ENCODE measurements at places on chromosomes 2 and 18. TPM values are rescaled to one million over a fixed set of nuclear protein-coding genes. Genes with fewer than 3 reads are reported as not detected.
A peak's percentile ranks its signal among the peaks of the same experiment; 100 is the strongest.

DNA sequence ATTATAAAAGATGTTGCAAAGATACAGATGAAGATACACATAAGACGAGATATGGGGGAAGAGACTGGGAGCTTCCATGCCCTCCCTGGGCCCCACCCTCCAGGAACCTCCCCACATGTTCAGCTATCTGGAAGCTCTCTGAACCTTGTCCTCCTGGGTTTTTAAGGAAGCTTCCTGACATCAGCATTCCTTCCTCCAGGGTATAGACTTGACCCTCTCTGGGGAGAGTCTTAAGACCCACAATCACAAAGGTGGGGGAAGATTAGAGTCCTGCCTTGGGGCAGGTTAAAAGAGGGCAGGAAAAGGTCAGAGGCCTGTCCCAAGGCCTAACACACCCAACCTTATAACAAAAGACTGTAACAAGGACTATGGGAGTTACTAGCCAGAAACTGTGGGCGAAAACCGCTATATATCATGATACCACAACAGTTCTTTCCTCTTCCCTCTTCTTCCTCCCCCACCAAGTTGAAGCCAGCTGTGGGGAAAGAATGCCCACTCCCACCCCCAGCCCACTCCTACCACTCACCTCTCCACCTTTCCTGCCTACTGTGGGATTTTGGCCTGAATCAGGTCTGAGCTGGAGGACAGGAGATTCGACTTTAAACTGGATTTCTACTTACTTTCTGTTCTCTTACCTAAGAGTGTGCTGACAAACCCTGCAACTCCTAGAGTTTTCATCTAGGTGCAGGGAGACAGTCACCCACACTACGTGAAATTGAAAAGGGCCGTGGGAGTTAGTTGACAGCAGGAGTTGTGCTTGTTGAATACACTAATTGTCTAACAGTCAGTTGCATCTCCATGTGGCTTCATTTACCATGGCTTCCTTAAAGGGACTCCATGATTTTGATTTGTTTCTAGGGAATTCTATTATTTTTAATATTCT is 105.0 kb downstream of the LAMA3 start:
- no peaks in the 10 kb centered on the region for H3K36me3 ChIP-seq
- H3K4me1 ChIP-seq = no peaks in the 10 kb centered on the region
- no peaks in the 10 kb centered on the region for H3K27me3 ChIP-seq
- H3K27ac ChIP-seq = no peak overlapping the region
- H3K4me3 ChIP-seq = no peak overlapping the region

GRCh38 chr2:234044157-234044556 is 6.3 kb upstream of the SPP2 start:
- H3K27me3 ChIP-seq = peaks cover 13% of the 10 kb centered on the region
- no peaks in the 10 kb centered on the region for H3K36me3 ChIP-seq
- H3K27ac ChIP-seq = no peak overlapping the region
- no peaks in the 10 kb centered on the region for H3K4me1 ChIP-seq
- no peak overlapping the region for H3K4me3 ChIP-seq

The FOXI3 gene
- total RNA-seq = not detected

- no peak for DNase-seq
- peaks cover 37% of the 10 kb centered on the region for H3K27me3 ChIP-seq
- H3K4me3 ChIP-seq = no peak overlapping the region
- no peaks in the 10 kb centered on the region for H3K36me3 ChIP-seq
These were observed 303.5 kb downstream of the CDCA7 start for GRCh38 chr2:173657996-173658717.

- no peak overlapping the region for H3K4me3 ChIP-seq
- no peak for DNase-seq
- peaks cover 24% of the 10 kb centered on the region for H3K27me3 ChIP-seq
- H3K36me3 ChIP-seq = no peaks in the 10 kb centered on the region
These were observed 179.4 kb upstream of the AGAP1 start for GRCh38 chr2:235314371-235314930.

- no peak overlapping the region for H3K4me3 ChIP-seq
- H3K36me3 ChIP-seq = no peaks in the 10 kb centered on the region
- H3K27me3 ChIP-seq = peaks cover 4% of the 10 kb centered on the region
- H3K4me1 ChIP-seq = peaks cover 9% of the 10 kb centered on the region
These were observed 70.8 kb upstream of the SMAD7 start for GRCh38 chr18:49021433-49022129.

GRCh38 chr2:239778042-239778851 is 246.9 kb downstream of the NDUFA10 start:
- peaks cover 83% of the 10 kb centered on the region for H3K27me3 ChIP-seq
- no peak for DNase-seq
- H3K4me3 ChIP-seq = no peak overlapping the region
- H3K36me3 ChIP-seq = no peaks in the 10 kb centered on the region
- no peaks in the 10 kb centered on the region for H3K4me1 ChIP-seq
- H3K27ac ChIP-seq = no peak overlapping the region

The NT5C1B gene
- not detected for total RNA-seq

GRCh38 chr2:85768713-85769112 is 14.9 kb downstream of the ATOH8 start:
- H3K27ac ChIP-seq = peak overlapping the region; percentile 95
- H3K4me3 ChIP-seq = peak overlapping the region; percentile 30
- no peaks in the 10 kb centered on the region for H3K27me3 ChIP-seq
